ENCODE measurements at places on chromosomes 7 and 10.
A peak's percentile ranks its signal among the peaks of the same experiment; 100 is the strongest.

DNA sequence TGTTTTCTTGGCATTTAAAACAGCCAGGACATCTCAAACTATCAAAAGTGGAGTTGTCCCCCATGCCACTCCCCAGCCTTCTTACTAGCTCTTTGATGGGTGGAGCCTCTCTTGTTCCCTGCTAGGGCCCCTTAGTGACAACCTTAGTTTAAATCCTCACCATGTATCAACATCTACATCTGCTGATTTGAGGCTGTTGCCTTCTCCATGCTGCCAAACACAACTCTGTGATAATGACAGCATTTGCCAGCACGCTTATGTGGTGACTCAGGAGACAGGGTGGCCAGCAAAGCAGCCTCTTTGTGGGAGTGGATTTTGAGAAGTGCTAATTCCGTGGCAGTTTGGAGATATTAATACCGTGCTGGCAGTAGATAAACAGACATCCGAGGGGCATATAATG, 145.4 kb downstream of the LRRC4 start:
- peak; percentile 79 for DNase-seq

GRCh38 chr10:60170250-60170649, 219.4 kb downstream of the ANK3 start:
- DNase-seq = no peak

DNA sequence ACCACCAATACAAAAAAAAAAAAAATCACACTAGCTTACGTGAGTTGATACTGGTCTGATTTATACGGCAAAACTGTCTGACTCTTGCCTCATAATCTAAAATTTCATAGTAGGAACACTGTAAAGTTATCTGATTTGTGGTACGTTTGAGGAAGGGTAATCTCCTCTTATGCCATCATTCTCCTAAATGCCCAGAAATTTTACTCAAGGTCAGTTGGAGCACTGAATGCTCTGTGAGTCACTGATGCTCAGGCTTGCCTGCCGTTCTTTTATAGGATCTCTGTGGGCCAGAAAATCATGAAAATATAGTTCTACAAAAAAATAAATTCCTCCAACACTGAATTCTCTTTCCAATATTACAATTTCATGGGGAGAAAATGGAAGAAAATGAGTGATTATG, 135.7 kb downstream of the PDE1C start:
- DNase-seq = no peak

DNA sequence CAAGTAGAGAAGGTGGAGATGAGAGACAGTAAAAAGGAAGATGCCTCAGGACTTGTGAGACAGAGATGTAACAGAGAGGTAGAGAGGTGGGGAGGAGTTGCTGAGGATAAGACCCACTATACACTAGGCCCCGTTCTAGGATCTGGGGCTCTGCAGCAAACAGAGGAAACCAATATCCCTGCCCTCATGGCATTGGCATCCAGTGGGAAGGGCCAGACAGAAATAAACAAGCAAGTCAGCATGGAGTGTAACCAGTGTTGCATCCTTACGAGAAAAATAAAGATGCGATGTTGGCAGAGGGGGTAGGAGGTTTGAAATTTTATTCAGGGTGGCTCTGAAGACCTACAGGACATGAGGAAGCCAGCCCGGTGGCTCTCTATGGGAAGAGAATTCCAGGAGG, 22.0 kb upstream of the EEPD1 start:
- no peak for DNase-seq

- DNase-seq = no peak
These were observed 53.8 kb downstream of the INPP5A start for GRCh38 chr10:132591166-132591971.

- no peak for DNase-seq
These were observed 166.3 kb downstream of the ZMYND11 start for GRCh38 chr10:301536-301935.
